ENCODE measurements at places on chromosomes 5 and 9.

- no peak for DNase-seq
Measured at GRCh38 chr9:84419031-84419602, 78.6 kb upstream of the SLC28A3 start.

DNA sequence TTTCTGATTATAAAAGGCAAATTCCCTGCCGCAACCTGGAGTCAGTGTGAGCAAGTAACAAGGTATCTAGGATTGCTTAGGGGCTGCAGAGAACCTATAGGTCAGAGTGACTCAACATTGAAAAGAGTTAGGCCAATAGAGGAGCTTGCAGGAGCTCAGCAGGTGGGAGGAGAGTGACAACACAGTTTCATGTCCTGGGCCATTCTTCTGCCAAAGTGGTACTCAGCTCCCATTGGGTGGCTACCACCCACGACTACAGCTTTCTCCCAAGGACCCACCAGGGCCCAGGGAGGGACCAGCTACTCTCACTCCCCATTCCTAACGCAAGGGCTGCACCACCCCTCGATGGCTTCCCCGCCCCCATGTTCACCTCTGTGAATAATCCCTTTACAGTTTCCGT, 86.7 kb upstream of the SPATA31C2 start:
- DNase-seq = no peak

- no peak for DNase-seq
Measured at GRCh38 chr5:10021248-10021647, 228.4 kb downstream of the ATPSCKMT start.

DNA sequence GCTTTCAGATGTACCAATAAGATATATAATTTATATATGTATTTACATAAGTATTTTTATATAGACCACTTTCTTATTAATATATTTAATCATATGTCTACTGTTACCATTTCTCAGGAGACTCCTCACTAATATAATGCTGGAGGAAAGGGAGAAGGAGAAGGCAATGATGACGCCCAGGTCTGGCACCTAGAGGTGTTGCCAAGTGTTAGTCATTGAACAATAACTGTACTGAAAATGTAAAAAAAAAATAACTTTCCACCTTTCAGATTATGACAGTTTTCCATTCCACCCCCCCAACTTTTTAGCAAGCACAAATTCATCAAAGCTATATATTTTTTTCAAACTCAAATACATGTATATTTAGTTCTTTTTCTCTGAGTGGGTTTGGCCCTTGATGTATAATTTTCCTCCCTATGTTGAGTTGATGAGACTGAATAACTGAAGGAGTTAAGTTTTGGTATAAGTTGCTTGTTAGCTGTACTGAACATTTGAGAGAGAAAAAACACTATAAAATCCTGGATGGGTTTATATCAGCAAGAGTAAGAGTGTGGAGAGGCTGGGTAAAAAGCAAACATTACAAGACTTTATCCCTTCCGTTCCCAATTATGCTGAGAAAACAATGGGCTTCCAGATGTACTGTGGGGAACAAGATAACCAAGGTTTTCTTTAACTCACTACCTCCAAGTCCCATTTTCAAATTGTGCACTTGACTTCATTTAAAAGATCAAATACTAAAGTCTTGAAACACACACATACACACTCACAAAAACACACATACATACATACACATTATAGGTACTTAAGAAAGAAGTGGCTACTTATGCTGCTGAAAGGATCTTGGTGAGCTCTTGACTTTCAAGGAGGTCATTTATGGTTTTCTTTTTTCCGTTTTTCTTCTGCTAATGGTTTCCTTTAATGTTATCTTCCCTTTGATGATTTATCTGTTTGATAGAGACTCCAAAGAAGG, 142.8 kb upstream of the IFNE start:
- DNase-seq = no peak

GRCh38 chr9:86600291-86600690, 246.1 kb upstream of the TUT7 start:
- DNase-seq = no peak
